ENCODE measurements at places on chromosomes 6 and 20.

DNA sequence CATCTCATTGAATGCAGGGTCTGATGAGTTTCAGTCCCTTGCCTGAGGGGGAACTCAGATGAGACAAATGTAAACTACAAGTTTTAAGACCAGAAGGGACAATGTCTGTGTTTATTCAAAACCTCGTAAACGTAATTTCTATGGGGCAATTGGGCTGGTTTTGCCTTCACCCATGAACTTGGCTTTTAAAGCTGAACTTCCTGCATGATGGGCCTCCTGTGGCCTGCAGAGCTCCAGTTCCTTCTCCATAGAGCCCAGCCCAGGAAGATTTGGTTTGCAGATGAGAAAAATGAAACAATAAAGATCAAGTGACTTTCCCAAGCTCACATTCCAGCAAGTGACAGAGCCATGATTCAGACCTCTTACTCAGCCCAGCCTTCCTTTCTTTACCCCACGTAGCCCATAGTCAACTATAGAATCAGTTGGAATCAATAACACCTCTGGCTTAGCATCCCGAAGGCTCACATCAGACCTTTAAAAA lies 612.3 kb downstream of the UTRN start:
- no peak for DNase-seq

DNA sequence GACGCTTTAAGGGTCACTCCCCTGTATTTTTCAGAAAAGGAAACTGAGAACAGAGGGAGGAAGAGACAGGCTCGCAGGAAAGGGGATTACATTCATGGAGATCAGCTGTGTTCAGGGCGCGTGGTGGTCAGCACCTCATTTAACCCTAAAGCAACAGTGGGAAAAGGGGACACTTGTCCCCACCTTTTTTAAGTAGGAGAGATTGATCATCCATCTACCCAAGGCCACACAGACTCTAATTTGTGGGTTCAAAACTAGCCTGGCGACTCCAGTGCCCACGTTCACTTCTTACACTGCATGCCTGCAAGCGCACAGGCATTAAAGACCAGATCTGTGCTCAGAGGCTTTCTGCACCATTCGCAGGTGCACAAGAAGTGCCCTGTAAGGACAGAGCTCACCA lies 167.9 kb upstream of the SNX9 start:
- no peak for DNase-seq

DNA sequence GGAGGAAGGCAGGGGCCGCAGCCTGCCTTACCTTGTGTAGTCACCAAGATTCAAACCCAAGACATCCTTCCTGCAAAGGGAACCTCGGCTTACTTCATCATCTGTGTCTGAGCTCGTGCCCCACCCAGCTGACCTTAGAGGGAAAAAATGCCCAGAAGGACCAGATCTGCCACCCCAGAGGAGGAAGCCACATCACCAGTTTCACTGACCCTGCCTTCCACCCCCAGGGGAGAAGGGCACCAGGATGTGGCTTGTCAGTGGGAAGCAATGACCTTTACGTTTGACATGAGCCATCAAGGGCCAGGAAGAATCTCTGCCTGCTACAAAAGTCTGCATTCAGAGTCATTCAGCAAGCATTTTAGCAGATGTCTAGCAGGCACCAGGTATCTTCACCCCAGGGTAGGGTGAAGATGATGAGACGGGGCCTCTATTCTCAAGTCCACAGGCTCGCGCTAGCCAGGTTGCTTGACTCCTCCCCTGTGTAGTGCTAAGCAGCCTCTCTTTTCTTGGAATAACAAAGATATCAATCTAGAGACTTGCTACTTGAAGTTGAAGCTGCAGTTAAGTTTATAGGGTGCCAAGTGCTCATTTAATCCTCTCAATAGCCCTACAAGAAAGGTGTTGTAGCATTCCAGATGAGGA lies 28.1 kb downstream of the HM13 start:
- no peak for DNase-seq

DNA sequence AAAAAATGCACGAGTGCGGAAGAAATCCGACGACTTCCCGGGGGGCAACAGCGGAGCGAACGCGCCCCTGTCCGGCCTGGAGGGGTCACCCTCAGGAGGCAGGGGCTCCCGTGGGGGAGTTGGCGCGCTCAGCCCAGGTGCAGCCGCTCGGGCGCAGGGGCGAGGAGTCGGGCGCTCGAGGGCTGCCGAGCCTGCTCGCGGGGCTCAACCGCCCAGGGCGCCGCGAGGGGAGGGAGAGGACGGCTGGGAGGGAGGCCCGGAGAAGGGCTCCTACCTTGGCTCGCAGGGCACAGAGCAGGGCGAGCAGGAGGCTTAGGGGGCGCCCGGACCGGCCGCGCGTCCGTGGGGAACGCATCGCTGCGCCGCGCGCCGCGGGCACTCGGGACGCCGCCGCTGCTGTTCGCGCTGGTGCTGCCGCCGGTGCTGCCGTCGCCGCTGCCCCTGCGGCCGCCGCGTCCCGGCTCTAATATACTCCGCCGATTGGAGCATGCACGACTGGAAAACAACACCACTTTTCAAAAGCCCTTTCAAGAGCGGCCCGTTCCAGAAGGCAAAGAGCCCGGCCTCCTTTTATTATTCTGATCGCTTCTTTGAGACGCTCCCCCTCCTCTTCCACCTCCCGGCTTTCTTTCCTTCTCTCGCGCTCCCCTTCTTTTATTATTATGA lies 490 bp downstream of the JAG1 start:
- no peak for DNase-seq

DNA sequence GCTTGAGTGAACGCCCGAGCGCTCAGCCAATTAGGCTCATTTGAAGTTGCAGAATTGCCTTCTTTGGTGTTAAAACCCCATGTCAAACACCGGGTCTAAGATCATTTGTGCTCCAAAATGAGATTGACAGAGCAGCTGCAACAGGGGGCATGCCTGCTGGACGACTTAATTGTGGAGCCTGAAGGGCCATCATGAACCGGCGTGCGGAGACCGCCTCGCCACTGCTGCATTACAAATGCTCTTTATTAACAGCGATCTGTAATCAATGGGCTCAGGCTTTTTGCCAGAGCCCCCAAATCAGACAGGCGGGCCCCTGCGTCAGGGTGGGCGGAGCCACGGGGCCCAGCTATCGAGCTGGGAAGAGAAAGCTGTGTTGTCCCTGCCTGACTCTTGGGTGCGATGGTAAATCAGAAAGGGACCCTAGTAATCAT lies 183.2 kb downstream of the SIM1 start:
- no peak for DNase-seq

DNA sequence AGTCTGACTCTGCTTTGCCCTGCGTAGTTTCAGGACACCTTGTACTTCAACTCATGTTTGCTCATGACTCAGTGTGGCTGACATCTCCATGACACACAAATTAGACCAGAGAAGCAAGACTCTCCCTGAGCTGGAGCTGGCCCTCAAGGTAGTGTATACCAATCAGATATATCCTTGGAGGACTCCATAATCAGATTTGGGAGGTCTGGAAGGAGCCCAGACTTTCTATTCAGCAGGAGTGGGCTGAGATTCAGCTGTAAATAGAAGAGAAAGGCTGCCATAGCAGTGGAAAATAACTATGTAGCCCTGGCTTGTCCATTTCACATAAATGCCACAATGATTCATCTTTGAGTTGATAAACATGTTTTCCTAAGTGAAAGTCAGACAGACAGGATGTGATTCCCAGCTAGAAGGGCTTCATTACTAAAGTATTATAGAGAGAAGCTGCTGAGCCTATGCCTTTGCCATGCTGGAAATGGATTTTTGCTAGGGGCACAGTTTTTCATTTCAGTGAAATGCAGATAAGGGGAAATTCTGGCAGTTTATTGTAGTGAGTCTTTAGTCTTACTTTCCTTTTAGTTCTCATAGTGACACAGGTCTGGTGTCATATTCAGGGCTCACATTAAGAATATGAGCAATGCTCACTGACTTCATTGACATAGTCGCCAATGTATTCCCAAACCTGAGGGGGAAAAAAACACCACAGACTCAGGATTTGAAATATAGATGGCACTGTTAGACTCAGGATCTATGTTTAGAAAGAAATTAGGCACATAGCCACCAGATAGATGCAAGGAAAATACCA lies 95.3 kb downstream of the CLVS2 start:
- DNase-seq: no peak

DNA sequence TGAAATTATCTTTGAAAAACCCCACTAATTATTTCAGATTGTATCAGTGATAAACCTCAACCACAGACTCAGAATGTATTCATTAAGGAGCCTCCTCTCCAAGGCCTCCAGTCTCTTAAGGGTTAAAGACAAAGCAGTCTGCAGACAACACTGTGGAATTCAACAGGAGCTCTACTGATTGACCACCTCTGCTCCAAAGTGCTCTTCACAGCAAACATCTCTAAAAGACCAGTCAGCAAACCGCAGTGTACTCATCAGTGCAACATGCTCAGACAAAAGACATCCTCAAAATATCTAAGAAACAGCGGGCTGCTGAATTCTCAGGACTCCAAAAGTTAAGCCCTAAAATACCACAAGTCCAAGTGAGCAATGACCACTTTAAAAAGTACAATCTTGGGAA lies 42.0 kb downstream of the UQCC1 start:
- no peak for DNase-seq

DNA sequence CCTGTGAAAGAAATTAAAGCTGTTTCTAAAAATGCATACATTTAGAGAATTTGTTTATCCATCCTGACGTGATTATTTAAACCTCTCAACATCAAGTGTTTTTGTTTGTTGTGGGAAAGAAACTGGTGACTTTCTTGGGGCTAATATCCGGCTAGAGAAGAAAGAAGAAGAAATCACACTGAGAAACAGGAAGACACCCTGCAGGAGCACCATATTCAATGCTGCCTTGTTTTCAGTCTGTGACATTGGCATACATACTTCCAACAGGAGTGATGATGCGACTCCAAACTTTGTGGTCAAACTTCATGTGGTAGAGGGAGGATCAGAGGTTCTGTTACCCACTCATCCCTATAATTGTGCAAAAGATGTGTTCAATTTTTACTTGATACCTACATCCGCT lies 997.6 kb upstream of the CITED2 start:
- DNase-seq: no peak

DNA sequence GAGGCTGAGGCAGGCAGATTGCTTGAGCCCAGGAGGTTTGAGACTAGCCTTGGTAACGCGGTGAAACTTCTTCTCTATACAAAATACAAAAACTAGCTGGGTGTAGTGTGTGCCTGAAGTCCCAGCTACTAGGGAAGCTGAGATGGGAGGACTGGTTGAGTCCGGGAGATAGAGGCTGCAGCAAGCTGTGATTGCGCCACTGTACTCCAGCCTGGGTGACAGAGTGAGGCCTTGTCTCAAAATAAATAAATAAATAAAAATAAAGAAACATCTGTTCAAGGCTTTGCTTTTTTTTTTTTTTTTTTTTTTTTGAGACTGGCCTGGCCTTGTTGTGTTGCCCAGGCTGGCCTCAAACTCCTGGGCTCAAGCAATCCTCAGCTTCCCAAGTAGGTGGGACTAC lies 23.7 kb upstream of the SLC23A2 start:
- no peak for DNase-seq

- no peak for DNase-seq
Measured at GRCh38 chr6:21437581-21437980, 156.0 kb upstream of the SOX4 start.

GRCh38 chr6:168388641-168389633 lies 52.0 kb upstream of the SMOC2 start:
- no peak for DNase-seq

DNA sequence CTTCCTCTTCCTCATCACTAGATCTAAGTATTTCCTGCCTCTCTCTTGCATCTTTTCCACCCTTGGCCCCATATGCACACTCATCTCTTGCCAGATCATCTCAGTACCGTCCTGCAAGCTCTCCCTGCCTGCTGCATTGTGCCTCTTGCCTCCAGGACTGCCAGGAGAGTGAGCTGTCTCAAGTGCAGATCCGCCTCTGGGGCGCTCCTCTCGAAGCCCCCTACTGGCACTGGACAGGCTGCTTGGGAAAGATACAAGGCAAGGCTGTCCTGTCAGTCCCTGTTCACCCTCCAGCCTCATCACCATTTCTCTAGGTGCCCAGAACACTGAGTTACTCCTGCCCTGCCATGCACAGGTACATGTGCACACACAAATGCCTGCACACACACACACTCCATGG lies 10.2 kb downstream of the SYNDIG1 start:
- no peak for DNase-seq

- DNase-seq: no peak
Measured at GRCh38 chr6:141309295-141309694, 823.4 kb upstream of the GJE1 start.

GRCh38 chr20:43915211-43916072 lies 790 bp downstream of the TOX2 start:
- no peak for DNase-seq

DNA sequence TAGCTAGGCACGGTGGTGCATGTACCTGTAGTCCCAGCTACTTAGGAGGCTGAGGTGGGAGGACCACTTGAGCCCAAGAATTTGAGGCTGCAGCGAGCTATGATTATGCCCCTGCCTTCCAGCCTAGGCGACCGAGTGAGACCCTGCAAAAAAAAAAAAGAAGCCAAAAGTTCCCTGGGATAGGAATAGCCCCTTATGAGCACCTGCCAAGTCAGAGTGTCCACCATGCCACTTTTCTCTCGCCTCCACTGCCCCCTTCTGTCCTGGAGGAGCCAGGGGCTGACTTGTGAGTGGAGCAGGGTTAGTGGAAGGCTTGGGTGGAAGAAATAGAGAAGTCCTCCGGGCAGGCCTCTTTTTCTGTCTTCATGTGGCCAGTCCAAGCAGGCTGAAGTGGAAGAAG lies 12.1 kb upstream of the DDX27 start:
- no peak for DNase-seq

DNA sequence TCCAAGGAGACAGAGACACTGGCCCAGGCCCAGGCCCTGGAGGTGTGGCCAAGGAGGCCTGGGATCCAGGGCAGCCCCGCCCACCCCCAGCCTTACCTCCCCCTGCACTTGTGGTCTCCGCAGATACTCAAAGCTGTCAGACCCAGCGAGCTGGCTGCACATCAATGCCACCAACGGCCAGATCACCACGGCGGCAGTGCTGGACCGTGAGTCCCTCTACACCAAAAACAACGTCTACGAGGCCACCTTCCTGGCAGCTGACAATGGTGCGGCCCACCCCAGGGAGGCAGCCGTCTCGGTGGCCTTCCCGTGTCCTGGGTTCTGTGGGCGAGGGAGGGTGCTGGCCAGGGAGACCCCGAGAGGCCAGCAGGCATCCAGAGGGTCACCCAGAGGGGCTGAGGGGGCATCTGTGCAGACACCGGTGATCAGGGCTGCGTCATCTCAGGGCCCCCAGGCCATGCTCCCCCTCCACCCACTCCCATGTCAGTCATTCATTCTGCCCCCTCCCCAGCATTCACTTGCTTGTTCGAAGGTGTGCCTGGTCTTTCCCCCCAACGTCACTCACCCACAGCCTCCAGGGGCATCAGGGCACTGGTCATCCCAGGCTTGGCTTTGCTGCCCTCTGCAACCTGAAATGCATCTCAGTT lies 141.3 kb downstream of the TAF4 start:
- DNase-seq: no peak

DNA sequence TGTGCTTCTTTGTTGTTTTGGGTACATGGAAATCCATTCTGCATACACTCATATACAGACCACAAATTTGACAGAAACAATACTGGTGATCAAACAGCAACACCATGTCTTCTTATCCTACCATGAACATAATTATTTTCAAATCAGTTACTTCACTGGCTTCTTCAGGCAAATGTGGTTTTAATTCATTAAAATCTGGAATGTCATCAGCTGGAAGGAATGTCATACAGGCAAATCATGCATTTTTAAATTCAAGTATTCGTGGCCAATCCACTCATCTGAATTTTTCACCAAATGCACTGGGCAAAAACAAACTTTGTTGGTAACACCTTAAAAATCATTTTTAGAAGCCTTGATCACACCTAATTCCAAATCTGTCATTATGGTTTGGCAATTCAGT lies 59.3 kb downstream of the KIF6 start:
- DNase-seq: no peak

- no peak for DNase-seq
Measured at GRCh38 chr6:79231101-79231500, 3.4 kb downstream of the HMGN3 start.
